ENCODE measurements at places on chromosomes 12 and 14.

DNA sequence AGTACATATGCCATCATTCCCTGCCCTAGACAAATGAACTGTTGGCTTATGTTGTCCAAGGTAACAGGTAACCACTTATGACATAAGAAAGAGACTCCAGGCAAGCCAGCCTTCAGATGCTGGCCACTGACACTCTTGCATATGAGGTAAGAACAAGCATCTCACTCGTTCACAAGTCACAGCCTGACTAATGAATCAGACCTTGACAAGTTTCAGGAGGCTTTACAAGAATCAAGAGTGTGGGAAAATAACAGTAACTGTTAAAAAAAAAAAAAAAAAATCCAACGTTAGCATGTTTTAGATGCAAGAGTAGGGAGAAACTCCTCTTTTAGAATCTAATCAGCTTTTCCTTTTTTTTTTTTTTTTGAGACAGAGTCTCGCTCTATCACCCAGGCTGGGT lies 40.7 kb downstream of the ZFYVE1 start:
- no peak for DNase-seq

DNA sequence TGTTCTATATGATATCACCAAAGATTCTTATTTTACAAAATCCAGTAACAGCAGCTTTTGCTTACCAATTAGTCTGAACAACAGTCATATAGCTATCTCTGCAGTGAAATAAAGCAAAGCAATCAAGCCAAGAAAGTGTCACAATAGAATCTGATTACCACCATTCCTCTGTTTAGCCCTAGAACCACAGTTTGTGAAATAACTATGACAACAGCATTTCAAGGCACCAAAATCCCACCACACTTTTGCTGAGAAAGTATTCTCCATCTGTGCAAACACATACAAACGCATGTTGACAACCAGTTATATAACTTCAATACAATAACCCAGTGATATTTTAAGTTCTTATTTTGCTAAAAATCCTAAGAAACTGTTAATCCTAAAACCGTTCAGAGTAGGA lies 7.4 kb downstream of the PPP1R13B start:
- DNase-seq: no peak

- DNase-seq: no peak
These were observed 97.7 kb downstream of the ESRRB start for GRCh38 chr14:76473481-76474263.

DNA sequence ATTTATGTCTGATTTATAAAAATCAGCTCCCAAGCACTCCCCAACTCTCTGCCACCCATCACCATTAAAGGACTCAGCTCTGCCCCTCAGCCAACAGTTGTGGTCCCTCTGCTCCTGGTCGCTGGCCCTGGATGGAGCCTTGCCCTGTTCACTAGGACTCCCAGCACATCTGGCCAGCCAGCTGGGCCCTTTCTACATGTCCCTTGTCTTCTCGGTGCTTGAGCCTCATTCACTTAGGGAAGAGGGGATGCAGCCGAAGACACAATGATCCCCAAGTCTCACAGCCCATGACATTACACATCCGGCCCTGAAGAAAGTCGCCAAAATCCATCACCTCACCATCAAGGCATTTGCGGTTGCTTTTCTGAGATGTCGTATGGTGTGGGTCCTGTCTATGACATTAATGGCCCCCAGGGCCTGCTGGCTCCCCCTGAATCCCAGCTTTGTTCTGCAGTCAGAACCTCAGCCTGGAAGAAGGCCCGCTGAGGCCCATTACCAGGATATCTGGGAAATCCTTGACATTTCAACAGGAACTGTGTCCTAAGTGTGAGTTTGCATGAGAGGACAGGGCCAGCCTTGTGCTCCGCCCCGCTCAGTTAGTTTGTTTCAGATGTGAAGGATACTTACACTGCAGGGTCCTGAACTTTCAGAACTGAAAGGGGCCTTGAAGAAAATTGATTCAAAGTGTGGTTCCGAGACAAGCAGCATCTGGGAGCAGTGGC lies 19.1 kb downstream of the TSPAN11 start:
- no peak for DNase-seq

DNA sequence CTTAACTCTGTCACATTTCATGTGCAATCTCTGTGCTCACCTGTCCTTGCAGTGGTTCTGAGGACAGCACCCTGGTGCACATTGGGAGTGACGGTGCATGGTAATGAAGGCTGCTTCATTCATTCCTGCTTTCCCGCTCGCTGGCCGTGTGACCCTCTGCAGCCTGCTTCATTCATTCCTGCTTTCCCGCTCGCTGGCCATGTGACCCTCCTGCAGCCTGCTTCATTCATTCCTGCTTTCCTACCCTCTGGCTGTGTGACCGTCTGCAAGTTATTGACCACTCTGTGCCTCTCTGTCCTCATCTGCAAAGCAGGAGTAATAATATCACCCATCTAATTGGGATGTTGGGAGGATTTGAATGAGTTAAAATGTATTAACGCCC lies 189.1 kb upstream of the TMEM132C start:
- no peak for DNase-seq

- DNase-seq: no peak
These were observed 597 bp upstream of the GLTP start for GRCh38 chr12:109880938-109881337.

- no peak for DNase-seq
These were observed 54.6 kb upstream of the HELB start for GRCh38 chr12:66247741-66248140.

GRCh38 chr12:57343703-57344378 lies 87.0 kb downstream of the R3HDM2 start:
- DNase-seq: no peak

DNA sequence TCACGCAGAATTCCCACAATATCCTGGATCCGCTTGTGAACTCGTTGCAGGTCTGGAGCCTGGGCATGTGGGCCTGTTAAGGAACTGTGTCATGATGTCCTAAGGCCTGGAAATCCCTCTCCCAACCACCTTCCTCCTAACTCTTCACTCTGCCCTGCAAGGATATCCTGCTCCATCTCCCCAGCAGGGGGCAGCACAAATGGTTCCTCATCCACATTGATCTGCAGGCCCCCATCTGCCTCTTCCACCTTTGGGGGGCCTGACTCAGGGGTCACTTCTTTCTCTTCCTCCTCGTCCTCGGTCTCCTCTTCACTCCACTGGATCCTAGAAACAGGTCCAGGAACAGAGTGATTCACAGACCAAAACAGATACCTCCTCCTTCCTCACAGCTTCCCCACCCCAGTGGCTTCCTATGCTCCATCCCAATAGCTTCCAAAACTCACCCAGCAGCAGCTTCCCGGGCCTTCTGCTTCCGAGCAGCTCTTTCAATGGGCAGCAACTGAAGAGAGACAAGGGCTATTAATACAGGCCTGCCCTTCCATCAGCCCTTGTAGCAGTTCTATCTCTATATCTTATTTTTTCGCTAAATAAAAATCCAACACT lies 4.5 kb downstream of the NOP2 start:
- DNase-seq: peak; percentile 75

DNA sequence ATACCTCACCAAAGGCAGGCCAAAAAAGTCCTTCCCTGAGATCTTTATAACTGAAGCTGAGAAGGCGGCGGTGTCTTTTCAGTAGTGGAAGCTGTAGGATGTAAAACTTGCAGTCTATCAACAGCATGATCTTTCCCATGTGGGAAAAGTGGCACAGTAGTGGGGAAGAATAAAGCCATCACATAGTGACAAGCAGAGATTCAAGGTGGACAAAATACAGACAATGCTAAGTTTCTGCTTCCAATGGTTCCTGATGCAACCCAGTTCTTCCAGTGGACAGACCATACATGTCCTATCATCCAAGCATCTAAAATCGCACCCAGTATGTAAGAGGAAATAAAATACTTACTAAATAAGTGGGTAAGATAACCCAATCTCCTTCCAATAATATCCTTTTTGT lies 4.1 kb downstream of the RPS6KA5 start:
- DNase-seq: no peak

- no peak for DNase-seq
These were observed 344.2 kb upstream of the RGS6 start for GRCh38 chr14:71588028-71588427.

DNA sequence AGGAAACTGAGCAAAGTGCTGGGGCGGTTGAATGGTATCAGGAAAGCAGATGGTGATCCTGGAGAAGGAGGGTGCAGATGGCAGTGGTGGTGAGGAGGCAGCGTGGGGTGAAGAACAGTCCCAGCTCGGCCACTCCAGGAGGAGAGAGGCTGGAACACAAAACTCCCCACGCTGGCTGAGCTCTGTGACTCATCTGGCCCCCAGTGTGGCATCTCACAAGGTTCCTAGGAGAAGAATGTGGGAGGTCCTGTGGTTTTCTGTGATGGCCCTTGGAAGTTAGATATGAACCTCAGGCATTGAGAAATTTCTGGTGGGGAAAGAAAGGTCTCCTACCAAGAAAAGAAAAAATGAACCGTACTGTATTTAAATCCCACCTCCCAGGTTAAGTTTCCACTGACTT lies 8.0 kb upstream of the NRXN3 start:
- DNase-seq: no peak

- DNase-seq: no peak
These were observed 3.8 kb upstream of the ARHGAP9 start for GRCh38 chr12:57483466-57483865.

GRCh38 chr12:88717188-88717587 lies 136.9 kb upstream of the KITLG start:
- no peak for DNase-seq

DNA sequence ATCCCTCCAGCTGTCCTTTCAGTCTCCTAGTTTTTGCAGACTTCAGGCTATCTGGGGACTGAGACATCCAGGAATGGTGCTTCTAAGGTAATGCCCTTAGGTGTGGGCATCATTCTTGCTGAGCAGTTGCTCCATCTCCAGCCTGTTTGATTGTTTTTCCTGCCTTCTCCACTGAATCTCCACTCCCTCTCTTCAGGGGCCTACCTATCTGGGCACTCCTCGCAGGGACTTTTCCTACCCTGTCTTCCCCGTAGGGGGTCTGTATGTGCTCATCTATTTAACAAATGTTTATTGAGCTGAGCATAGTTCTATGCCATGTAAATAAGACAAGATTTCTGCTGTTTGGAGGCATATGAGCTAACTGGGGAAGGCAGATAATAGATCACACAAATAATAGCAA lies 2.5 kb downstream of the FITM1 start:
- no peak for DNase-seq

DNA sequence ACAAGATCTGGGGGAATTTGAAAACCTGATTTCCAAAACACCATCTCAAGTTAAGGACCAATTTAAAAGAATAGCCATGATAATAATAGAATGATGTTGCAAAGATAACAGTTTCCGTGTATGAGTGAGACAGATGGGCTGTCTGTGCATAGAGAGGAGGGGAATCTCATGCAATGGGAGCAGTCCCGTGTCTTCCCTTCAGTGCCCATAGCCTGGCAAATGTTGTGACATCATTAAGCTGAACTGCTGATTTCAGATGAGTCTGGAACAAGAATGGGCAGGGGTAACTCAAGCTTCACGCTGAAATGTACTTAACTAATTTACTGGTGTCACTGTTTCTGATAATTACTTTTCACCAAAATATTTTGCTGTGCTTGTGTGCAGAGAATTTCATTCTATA lies 454.0 kb downstream of the FOXG1 start:
- no peak for DNase-seq

- no peak for DNase-seq
These were observed 4.5 kb downstream of the SELPLG start for GRCh38 chr12:108629151-108629550.

DNA sequence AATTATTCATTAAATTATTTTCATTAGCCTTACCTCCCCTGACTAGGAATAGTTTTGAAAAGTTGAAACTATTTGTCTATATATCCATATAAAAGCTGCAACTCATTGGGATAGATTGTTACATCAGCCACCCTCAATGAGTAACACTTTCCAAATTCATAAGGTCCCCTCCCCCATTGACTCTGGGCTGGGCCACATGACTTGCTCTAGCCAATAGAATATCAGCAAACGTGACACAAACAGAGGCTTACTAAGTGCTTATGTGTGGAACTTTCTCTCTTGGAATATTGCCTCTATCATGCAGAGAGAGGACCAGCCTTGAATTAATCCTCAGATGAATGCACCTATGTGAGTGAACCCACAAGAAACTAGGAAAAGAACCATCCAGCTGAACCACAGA lies 213.7 kb downstream of the CCDC59 start:
- DNase-seq: no peak

GRCh38 chr14:58106446-58106845 lies 45.6 kb downstream of the ARMH4 start:
- DNase-seq: no peak

DNA sequence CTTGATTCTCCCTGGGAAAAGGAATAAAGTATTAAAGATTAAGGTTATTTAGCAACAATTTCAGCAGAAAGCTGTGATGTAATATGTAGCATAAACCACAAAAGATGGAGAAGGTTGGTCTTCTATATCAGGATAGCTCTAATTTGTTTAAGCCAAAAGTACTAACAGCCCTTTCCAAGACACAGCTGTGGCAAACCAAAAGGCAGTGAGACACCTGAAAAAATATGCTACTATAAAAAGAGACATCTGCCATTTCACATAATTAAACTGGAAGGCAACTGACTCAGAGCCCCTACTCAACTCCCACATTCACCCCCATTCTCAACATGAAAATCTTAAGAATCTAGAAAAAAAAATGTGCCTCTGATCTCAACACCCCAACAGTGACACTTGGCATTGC lies 390.2 kb upstream of the PRICKLE1 start:
- no peak for DNase-seq

- no peak for DNase-seq
These were observed 11.7 kb downstream of the CLEC9A start for GRCh38 chr12:10042167-10042566.

DNA sequence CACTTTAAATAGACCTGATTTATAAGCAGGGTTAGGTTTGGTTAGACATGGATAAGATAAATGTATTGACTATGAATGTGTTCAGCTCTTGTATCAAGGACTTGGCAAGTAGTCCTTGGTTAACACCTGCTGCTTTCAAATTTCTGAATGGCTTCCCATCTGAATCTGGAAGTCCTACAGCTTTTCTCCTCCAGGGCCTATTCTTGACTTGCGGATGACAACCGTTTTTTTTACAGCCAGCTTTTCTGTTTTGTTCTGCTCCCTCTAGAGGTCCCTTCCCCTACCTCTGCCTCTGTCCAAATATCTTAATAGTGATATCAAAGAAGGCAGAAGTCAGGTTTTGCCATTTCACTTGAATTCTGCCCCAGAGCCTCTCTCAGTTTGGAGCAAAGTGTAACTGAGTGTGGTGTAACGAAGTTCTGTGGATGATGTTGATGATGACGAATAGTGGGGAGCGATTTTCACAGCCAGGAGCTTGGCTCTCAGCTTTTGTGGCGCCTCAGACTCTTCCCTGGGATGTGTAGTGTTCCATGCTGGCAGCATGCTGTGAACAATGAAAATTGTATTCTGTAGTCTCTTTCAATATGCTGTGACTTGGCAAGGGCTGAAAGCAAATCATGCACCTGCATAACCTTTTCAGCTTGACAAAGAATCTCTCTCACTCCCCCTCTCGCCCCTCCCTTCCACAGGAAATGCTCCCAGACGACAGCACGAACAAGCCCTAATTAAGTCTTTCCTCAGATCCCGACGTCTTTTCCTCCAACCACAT lies 5.0 kb upstream of the SLC4A8 start:
- no peak for DNase-seq

- no peak for DNase-seq
These were observed 148.9 kb downstream of the CHST11 start for GRCh38 chr12:104605685-104606084.

Measured in liver (tissue), 10 donors.